Hematopoietic multipotent progenitor cell (in vitro differentiated cells): ENCODE measurements at places on chromosomes 1 and 21.

DNA sequence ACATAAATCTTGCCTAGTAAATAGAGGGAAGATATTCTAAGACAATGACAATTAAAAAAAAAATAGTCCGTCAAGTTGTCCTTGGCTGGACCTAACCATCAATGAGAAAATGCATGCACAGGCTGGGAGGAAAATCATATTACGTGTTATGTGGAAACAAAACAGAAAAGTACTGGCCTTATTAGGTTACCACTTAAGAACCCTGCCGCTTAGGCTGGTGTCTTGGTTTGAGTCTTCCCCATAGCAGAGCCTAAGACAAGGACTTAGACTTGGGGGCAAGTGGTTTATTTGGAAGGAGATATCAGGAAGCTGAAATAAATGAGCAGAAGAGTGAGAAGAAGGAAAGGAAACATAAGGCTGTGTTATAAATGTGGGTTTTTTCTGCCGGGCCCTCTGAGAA is 186.4 kb downstream of the MRPL39 start:
- no peak for DNase-seq

GRCh38 chr1:92219028-92219427 is 1.3 kb downstream of the C1orf146 start:
- no peak for DNase-seq

DNA sequence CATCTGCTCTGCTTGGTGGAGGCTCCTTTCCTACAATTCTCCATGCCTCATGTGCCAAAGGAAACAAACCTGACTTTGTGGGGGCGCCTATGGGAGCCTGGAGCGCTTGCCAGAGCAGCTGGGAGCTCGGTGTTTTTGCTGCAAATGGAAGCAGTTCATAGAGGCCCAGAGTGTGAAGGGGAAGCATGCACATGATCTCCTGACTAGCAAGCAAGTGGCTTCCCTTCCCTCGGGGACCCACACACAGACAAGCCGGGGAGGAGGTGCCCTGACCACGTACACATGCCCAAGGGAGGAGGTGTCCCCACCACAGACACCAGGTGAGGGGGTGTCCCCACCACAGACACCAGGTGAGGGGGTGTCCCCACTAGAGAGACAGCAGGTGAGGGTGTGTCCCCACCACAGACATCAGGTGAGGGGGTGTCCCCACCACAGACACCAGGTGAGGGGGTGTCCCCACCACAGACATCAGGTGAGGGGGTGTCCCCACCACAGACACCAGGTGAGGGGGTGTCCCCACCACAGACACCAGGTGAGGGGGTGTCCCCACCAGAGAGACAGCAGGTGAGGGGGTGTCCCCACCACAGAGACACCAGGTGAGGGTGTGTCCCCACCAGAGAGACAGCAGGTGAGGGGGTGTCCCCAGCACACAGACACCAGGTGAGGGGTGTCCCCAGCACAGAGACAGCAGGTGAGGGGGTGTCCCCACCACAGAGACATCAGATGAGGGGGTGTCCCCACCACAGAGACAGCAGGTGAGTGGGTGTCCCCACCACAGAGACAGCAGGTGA is 106.8 kb downstream of the CRYAA start:
- no peak for DNase-seq

- DNase-seq, result no peak
These were observed 27.7 kb downstream of the THRAP3 start for GRCh38 chr1:36251794-36252481.

GRCh38 chr21:25871566-25871965 is 136.8 kb downstream of the GABPA start:
- no peak for DNase-seq

- no peak for DNase-seq
These were observed 46.3 kb downstream of the PRDM15 start for GRCh38 chr21:41832596-41833496.

DNA sequence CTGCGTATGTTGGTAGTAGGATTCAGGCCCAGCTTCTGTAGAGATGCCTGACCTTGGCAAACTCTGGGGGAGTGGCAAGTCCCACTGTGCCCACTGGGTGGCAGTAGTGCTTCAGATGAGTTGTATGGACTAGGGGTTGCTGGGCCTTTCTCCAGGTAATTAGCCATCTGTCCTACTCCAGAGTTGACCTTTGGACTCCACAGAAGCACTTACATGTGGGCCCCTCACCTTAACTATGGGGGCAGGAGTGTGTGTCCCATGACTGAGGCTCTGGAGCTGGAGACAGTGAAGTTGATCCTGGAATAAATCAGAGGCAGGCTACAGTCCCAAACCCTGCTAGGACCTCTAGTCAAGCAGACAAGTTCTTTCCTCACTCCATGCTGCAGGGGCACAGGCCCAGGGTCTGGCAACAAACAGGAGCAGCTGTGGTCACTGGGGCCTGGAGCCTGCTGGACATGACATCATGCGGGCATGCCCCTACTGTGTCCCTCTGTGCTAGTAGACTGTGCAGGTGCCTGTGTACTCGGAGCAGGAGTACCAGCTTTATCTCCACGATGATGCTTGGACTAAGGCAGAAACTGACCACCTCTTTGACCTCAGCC is 4.6 kb downstream of the DMAP1 start:
- peak; percentile 56 for DNase-seq

DNA sequence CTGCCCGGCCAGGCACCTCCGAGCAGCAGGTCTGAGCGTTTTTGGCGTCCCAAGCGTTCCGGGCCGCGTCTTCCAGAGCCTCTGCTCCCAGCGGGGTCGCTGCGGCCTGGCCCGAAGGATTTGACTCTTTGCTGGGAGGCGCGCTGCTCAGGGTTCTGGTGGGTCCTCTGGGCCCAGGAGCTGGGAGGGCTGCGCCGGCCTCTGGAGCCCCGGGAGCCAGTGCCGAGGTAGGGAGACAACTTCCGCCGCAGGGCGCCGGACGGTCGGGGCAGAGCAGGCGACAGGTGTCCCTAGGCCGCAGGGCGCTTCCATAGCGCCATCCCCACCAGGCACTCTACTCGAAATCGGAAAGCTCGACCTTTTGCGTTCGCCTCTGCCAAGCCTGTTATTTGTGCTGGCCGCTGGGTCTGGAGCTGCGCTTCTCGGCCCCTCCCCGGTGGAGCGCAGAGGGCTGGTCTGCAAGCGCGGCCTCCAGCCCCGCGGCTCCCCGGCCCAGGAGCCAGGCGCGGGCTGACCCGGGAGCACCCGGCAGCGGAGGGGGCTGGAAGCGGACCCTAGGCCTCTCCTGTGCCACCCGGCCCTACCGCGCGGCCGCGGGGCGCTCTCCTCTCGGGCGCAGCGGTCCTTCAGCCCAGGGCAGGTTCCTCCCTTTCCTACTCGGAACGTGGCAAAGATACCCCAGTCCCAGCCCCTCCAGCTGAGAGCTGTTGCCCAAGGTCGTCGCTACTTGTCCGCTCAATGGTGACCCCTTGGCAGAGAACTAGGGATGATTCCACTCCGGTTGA is 2.2 kb downstream of the SIM2 start:
- DNase-seq, result no peak

- no peak for DNase-seq
These were observed 112.8 kb downstream of the EDEM3 start for GRCh38 chr1:184641894-184642293.

- peak; percentile 85 for DNase-seq
These were observed 255.5 kb upstream of the SGIP1 start for GRCh38 chr1:66278260-66279021.

DNA sequence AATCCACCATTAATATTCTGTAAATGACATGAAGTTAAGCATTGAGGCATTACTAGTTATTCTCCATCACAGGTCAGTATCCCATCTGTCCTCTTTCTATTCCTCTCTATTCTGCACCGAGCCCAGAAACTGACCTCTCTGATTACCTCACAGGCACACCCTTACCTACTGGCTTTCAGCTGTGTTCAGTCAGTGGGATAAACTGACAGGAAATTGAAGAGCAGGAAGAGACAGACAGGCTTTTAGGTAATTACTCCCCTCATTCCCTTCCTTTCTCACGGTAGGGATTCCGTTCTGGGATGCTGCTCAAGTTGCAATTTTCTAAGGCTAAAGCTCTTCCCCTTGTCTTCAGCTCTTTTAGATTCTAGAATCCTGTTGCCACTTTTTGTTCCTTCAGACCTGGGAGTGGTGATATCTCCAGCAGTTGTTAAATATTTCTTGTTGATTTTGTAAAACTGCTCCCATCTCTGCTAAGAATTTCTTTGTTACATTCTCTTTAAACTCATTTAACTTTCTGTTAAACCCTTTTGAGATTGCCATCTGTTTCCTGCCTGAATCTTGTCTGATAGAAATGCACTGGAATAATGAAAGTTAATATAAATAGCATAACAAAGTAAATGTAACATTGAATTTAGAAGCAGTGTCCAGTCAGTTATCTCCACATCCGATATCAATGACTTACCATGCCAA is 1063.4 kb downstream of the PLA2G4A start:
- peak; percentile 72 for DNase-seq

GRCh38 chr1:220991959-220992704 is 112.9 kb downstream of the HLX start:
- no peak for DNase-seq

- peak; percentile 13 for DNase-seq
These were observed 105.2 kb downstream of the MRPL39 start for GRCh38 chr21:25501996-25502665.

DNA sequence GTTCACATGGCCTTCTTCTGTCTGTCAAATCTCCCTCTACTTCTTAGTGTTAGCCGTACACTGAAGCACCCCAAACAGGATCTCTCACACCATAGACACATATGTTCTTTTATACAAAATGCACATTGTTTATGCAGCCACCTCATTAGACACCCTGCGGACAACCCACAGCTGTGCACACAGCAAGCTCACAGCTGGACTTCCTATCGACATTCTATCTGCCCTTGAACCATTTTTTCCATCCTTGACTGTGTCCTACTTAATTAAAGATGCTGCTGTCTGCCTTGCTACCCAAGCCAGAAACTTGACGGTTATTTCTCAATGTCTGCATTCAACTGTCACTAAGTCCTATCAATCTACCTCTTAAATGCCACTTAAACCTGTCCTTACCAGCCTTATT is 3.2 kb upstream of the ZBTB21 start:
- no peak for DNase-seq

GRCh38 chr21:29870814-29871213 is 69.0 kb downstream of the GRIK1 start:
- DNase-seq, result no peak

DNA sequence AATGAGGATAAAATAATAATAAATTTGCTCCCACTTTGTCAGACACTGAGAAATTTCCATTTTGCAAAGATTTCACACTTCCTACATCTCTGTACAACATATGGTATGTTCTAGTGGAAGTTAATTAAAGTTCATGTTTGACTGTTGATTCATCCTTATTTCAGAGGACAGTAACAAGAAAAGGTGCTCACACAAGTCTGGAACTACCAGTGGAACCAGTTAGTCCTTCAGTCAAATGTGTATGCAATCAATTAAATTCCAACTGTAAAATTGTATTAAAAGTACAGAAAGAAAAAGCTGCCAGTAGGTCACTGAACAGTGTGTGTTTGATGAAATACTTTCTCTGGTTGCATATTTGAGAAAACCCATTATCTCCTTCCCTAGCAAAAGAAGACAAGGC is 496.0 kb upstream of the PKN2 start:
- no peak for DNase-seq

GRCh38 chr1:45666836-45667235 is 19.5 kb downstream of the GPBP1L1 start:
- DNase-seq, result no peak

- no peak for DNase-seq
These were observed 250.1 kb downstream of the HMCN1 start for GRCh38 chr1:185984113-185984836.

DNA sequence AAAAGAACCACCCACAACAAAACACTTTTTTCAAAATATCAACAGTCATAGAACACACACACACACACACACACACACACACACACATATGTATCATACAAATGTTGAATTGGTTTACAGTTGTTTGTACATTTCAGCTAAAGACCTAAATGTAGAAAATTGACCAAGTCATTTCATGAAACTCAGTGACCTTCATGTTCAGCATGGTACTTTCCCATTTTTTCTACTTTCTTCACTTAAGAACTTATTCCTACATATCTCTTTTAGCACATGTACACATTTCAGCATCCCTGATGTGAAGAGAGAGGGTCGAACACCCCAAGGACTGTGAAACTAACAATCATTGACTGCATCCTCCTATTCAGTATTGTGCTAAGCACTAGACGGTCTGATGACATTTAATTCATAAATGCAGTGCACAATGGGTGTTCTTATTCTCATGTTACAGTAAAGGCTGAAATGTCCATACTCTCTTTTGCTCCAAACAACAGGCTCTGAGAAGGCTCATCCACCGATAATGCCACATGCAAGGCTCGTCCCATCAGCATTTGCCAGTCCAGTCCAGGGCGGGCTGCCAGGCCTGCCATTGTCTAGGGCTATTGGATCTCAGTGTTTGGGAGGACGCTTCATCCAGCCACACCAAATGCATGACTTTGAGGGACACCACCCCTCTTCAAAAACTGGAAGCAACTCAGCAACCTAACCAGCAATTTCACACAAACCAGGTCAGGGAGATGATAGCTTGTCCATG is 150.1 kb upstream of the RUNX1 start:
- no peak for DNase-seq

DNA sequence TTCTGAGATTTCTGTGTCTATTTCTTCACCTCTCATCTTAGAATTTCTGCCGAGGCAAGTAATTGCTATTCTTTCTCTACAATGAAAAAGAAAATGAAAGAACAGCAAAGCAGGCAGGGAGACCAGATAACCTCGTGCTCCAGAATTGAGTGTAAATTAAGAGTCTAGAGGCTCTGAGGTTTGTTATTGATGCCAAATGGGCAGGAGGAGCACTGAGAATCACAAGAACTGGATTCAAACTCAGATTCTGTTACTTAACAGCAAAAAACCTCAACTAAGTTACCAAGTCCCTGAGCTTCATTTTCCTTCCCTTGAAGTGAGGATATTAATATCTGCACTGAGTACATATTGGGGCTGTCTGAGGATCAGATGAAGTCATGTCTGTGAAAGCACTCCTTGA is 5.5 kb upstream of the DDR2 start:
- no peak for DNase-seq

- no peak for DNase-seq
These were observed 91.7 kb downstream of the LIPI start for GRCh38 chr21:14119038-14119437.

DNA sequence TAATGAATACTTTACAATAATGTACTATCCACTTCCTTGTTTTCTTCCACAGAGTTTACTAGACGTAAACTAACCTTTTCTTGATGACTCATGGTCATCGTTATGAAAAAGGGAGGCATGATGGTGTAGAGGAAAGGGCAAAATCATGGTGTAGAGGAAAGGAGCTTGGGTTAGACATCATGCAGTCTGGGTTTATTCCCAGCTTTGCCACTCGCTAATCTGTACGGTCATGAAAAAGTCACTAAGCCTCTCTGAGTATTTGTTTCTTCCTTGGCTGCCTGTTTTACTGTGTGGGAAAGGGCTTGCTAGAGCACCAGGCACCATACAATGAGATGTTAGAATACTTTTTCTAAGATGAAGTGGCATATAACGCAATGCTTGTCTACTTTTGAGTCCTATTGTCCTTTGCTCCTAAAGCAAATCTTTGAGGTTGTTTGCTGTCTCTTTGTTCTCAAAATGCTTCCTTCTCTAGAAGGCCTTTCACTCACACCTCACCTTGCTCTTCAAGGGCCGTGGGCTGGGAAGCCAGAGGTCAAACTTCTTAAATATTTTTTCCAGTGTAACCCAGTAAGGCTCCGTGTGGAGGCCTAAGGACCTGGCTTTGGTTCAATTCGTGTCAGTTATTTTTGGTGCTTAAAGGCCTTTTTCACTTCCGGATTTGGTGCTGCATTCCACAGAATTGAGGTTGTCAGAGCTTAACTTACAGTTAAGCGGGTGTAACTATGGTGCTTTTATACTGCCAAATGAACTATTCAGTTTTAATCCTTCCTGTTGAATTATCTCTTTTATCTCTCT is 9.9 kb upstream of the ETV3 start:
- no peak for DNase-seq

- DNase-seq, result no peak
These were observed 11.9 kb upstream of the CFHR4 start for GRCh38 chr1:196875935-196876334.
